Lung (tissue), 17 donors: ENCODE measurements at places on chromosomes 1 and 21. TPM values are rescaled to one million over a fixed set of nuclear protein-coding genes. Genes with fewer than 3 reads are reported as not detected.
A peak's percentile ranks its signal among the peaks of the same experiment; 100 is the strongest.

GRCh38 chr1:212228591-212229119 lies 56.6 kb upstream of the PPP2R5A start:
- DNase-seq = peak; percentile 25

DNA sequence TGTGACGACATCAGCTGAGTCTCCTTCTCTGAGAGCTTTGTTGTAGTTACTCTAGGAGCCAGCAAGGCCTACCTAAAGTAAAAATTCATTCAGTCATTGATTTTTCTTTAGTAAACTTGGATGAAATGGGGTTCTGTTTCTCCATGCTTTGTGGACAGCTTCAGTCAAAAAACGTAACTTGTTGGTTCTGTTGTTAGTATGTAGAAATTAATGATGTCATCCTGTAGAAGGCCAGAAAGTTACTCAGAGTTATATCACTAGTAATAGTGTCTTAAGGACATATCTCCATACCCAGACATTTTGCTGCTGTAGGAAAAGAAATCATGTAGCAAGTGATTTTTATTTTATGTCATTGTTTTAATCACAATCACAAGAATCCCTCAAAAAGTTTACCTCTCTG lies 43.0 kb downstream of the KDM1A start:
- no peak for DNase-seq

Gene SPRR5
- polyA plus RNA-seq = not detected

GRCh38 chr1:52862666-52863458 lies 20.3 kb downstream of the ZYG11A start:
- no peak for DNase-seq

Gene ADCY10
- polyA plus RNA-seq = 0.06 TPM

Gene NBPF3
- polyA plus RNA-seq = 1.3 TPM

Gene YARS1
- polyA plus RNA-seq = 68.5 TPM

- no peak for DNase-seq
These were observed 170.4 kb upstream of the SYT6 start for GRCh38 chr1:114323959-114324661.

Gene OR4F29
- not detected for polyA plus RNA-seq

DNA sequence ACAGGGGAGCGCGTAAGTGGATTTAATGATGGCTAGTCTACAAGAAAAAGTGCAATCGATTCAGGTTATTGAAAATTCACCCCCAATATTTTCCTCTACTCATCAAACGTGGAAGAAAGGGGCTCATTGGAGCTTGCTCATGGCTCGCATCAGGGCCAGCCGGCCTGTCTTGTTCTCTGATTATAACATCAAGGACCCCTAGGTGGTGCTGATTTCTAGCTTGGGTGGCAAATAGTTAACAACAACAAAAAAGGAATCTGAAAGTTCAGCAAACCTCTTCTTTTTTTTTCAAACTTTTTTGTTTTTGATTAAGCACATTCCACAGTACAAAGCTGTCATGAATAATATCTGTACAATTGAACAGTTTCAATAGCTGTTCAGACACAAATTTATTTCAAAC lies 35.8 kb upstream of the SOD1 start:
- no peak for DNase-seq

- DNase-seq = no peak
These were observed 1132.4 kb upstream of the B3GALT2 start for GRCh38 chr1:194318790-194319280.

GRCh38 chr1:22133931-22134324 lies 9.0 kb downstream of the WNT4 start:
- DNase-seq = no peak

- no peak for DNase-seq
These were observed 75.5 kb downstream of the DDX20 start for GRCh38 chr1:111831153-111831552.

Gene S100A7A
- polyA plus RNA-seq = not detected
